ENCODE measurements at places on chromosomes 11 and 22. TPM values are rescaled to one million over a fixed set of nuclear protein-coding genes. Genes with fewer than 3 reads are reported as not detected.

C1QTNF6 gene
- 8.8 TPM for total RNA-seq

LMO2 gene
- total RNA-seq, result 12.2 TPM

KCNA4 gene
- 8.1 TPM for total RNA-seq

YPEL4 gene
- total RNA-seq, result 5.6 TPM

MS4A15 gene
- not detected for total RNA-seq

CYP2D6 gene
- total RNA-seq, result 7.2 TPM

OR2D2 gene
- 2.2 TPM for total RNA-seq

KCNJ1 gene
- total RNA-seq, result not detected

FGF4 gene
- not detected for total RNA-seq

TTC36 gene
- total RNA-seq, result 7.2 TPM

LRRC74B gene
- total RNA-seq, result 0.31 TPM

PATE2 gene
- 1.9 TPM for total RNA-seq

PRAME gene
- not detected for total RNA-seq

MRGPRX1 gene
- not detected for total RNA-seq

PKNOX2 gene
- total RNA-seq, result 13.1 TPM

APOL3 gene
- 0.94 TPM for total RNA-seq

DGCR8 gene
- total RNA-seq, result 75.1 TPM

CCDC34 gene
- 10.0 TPM for total RNA-seq

PAMR1 gene
- 0.94 TPM for total RNA-seq

OR5B21 gene
- total RNA-seq, result not detected

GLYAT gene
- total RNA-seq, result not detected
